ENCODE measurements at places on chromosomes 12 and 14.

DNA sequence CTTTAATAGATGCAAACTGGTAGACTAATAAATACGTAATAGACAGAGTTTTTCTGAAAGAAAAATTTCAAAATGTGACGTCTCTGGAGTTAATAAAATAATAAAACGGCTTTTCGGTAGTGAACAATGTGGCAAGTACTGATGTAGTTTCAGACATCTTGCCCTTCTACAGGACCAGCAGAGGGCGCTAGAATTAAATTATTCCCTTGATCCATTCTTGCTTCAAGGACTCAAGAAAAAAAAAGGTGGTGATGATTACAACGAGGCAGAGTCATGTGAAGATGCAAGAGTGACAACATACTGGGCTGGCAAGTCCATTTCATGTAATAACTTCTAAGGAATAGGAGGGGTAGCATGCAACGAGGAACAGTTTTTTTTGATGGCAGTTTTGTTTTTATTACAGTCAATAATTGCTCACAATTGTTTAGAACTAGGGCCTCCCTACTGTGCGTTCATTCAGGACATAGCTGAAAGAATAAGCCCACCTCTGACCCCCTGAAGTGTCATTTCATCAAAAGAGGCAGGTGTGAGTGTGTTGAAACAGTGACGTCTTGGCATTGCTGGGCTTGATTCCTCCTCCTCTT, 101.0 kb upstream of the GZMB start:
- peak; percentile 3 for DNase-seq

DNA sequence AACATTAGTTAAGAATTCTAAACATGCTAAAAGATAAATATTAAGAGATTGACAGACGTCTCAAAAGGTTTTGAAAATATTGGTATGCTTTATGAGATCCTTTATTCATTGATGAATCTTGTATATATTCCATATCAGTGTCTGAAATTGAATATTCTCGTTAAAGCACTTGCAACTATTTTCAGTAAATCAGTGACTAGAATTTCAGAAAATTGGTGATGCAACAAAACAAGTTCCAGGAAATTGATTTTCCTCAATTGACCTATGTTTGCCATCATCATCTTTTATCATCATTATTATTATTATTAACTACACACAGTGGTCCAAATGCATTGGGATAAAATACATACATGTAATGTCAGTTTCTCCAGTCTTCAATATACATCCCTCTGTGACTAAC, 453.6 kb downstream of the CCER1 start:
- no peak for DNase-seq

DNA sequence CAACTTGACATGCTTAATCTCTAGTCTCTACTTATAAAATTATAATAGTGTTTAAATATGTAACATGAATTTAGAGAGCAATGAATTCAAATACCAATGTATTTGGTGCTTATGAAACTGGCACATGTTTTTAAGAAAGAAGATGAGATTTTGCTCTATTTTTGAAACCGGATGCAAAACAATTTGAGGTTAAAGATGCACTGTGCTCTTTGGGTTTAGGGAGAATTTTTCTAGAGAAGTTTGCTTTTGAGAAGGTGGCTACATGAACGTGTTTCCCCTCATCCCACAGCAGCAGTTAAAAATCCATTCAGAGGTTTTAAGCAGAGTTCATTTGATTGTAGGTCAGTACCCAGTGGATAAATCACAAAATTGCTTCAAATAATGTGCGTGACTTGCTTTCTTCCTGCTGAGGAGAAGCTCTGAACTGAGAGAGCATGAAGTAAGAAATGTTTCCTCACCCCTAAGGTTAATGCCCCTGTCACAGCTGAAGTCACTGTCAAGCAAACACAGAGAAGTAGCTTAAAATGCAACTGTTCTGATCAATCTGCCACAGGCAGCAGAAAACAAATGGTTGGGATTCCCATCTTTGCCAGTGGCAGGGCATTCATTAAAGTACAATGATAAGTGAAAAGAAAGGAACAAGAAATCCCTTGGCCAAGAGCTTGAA, 241.9 kb upstream of the SYT1 start:
- no peak for DNase-seq

DNA sequence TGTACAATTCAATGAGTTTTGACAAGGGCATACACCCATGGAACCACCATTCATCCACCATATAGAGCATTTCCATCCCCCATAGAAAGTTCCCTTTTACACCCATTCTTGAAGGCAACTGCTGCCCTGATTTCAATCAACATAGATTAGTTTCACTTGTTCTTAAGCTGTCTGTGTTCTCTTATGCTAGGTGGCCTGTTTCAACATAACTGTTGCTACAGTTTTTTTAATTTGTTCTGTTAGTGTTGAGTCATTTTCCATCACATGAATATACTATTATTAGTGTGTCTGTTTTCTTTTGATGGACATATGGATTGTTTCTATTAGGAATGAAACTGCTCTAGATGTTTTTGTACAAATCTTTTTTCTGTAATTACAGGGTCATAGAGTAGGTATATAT, 123.4 kb downstream of the PTPRQ start:
- DNase-seq, result no peak

DNA sequence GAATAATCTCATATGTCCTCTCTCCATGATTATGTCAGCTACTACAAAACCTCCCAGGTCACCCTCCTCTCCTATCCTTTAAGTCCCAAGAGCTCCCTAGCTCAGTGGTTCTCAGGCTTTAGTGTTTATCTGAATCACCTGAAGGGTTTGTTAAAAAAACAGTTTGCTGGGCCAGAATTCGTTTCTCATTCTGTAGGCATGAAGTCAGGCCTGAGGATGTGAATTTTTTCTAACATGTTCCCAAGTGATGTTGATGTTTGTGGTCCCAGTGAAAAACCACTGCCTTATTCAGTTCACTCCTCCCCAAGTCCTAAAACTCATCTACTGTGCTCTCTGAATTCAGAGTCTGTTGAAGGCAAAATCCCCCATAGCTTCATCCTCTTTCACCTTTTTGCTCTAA, 241.4 kb downstream of the ETNK1 start:
- DNase-seq, result no peak

DNA sequence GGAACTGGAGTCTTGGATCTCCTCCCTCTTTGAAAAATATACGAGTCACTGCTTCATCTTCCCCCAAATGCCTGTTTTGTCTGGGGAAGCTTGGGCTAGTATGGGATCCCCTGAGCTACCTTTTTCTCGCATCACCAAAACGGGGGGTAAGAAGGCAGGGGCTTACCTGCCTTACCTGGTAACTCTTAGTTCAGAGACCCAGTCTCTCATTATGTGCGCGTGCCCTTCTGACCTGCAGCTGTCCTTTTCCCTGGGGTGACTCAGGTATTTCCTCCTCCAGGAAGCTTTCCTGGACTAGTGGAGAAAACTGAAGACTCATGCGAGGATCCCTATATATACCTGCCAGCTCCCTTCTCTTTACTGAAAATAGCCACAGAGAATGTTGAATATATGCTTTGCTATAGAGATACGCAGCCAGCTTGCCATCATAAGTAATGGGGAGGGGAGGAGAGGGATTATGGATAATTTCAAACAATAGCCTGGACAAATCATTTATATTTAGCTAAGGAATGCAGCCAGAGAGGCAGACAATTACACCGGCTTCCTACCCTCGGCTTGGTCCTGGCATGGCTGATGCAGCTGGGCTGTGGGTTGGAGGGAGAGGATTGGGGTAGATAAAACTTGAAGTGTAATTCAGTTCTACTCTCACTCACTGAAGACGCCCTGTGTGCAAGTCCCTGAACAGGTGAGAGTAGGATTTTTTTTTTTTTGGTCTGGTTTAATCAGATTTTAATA, 1.1 kb downstream of the TSPAN9 start:
- DNase-seq, result no peak

GRCh38 chr12:47124451-47124850, 44.7 kb upstream of the AMIGO2 start:
- DNase-seq, result no peak

DNA sequence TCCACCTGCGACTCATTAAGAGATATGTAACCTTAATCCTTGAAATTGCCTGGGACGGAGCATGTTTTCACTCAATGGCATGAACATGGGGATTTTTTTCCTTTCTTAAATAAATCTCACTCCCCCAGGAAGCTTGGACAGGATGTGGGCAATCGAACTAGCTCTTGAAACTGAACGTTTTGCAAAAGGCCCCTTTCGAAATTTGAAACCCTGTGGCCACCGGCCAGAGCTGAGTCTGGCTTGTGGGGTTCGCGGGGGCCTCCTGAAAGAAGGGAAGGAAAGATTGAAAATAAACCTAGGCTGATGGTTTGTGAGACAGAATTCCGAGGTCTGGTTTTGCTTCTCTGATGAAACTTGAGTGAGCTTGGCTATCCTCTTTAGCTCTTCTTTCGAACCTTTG, 101.4 kb upstream of the RTL1 start:
- DNase-seq, result no peak

- DNase-seq, result no peak
Measured at GRCh38 chr12:52531566-52532300, 11.5 kb upstream of the KRT5 start.

DNA sequence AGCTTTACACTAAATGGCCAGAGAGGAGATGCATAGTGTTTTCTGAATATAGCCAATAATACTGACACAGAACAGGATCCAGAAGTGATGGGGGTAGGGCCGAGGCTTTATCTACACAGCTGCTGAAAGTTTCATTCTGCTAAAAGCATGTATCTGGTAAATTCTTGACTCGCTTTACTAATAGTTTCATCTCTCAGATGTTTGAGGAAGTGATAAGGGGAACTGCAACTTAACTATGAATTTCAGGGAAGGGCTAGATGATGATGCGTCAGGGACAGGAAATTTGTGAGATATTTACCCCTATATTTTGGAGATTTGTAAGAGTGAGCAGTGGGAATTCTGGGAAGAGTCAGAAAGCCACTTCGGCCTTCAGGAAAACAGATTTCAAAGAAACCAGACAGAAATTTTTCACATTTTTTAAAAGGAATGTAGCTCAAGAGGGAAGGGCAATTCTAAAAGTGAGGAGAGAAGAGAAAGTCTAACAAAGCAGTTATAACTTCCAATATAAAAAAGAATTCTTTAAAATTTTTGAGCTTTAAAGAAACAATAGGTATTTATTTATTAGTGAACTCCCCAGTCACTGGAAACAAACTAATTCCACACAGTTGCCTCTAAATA, 243.1 kb downstream of the BCAT1 start:
- DNase-seq, result no peak

- peak; percentile 29 for DNase-seq
Measured at GRCh38 chr12:7130701-7131501, 730 bp downstream of the CLSTN3 start.

DNA sequence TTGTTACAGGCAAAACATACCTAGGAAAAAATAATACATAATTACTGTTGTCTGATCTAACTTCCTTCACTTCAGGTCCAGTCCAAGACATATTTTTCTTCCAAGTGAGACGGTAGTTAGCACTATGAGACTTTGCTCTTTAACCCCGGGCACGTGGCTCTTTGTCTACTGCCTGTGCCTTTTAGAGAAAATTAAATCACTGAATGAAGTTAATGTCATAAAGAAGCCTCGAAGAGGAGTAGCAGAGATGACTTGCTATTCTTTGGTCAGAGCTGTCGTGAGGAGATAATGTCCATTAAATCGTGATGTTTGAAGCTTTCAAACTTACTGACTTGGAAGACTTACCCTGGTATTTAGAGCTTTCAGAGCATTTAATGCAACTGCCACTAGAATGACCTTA, 8.7 kb downstream of the TESPA1 start:
- no peak for DNase-seq

GRCh38 chr12:34218193-34219045, 196.1 kb downstream of the ALG10 start:
- DNase-seq, result peak; percentile 61

- DNase-seq, result no peak
Measured at GRCh38 chr12:132202929-132203721, 58.9 kb downstream of the NOC4L start.

GRCh38 chr14:57749267-57749666, 116.6 kb downstream of the SLC35F4 start:
- DNase-seq, result no peak

DNA sequence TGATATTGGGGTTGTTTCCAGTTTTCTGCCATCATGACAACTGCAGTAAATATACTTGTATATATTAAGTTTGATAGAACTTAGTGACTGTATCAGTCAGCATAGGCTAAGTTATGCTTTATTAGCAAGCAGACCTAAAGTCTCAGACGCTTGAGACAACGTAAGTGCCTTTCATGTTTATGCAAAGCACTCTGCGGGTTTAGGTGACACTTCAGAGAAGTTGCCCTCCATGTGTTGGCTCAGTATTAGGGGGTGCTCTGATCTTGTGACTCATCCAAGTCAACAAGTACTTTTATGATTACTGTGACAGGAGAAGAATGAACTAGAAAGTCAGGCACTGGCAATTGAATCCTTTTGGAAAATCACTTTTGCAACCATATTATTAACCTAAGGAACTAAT, 13.3 kb upstream of the OTOGL start:
- no peak for DNase-seq

DNA sequence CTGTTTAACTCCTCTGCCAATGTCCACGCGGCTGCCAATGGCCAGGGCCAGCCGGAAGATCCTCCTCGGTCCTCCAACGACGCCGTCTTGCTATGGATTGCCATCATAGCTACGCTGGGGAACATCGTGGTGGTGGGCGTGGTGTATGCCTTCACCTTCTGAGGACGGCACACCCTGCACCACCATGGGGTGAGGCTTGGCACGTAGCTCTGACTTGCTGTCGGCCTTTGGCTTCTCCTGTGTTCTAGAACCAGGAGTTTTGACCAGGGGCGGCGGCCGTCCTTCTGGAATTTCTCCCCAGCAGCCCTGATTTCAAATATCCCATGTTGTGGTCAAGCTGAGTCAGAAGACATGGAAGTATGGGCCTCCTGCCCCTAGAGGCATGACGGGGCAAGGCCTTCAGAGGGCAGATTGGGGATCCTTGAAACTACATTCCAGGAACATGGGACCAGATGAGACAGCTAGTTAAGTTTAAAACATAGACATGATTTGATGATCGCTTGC, 47.5 kb downstream of the C14orf132 start:
- DNase-seq, result no peak

GRCh38 chr14:73627151-73627558, 14.8 kb downstream of the ACOT6 start:
- DNase-seq, result no peak

GRCh38 chr14:97408937-97409815, 612.0 kb downstream of the VRK1 start:
- no peak for DNase-seq

DNA sequence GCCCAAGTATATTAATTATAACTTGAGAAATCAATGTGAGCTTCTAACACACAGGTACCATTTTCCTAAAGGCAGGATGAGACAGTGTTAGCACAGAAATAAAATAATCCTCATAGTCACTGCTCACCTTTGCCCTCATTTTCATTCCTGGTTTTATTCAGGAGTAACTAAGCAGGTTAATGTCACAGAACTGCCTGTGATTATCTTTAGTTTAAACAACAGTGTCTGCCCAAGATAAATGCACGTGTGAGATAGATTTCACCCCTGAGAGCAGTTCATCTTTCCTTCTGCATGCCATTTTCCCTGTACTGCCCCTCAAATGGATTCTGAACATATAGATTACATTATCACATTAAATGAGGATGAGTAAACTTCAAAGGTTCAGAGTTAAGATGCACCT, 250.7 kb downstream of the RMST start:
- DNase-seq, result no peak

DNA sequence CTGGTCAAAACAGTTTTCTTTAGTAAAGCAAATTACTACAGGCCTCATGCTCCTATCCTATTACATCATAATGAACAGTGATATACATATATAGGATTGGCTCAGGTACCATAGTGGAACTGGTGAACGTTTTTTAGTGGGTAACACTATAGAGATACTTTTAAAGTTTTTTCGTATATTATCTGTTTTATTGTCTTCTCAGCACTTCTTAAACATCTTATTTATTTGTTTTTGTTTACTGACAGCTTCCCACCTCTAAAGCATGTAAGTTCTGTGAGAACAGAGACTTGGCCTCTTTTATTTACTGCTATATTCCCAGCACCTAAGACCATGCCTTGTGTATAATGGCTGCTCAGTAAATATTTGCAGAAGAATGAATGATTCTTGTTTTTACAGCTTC, 81.1 kb upstream of the PSMA6 start:
- no peak for DNase-seq
